ENCODE measurements at places on chromosomes 2 and 18.

DNA sequence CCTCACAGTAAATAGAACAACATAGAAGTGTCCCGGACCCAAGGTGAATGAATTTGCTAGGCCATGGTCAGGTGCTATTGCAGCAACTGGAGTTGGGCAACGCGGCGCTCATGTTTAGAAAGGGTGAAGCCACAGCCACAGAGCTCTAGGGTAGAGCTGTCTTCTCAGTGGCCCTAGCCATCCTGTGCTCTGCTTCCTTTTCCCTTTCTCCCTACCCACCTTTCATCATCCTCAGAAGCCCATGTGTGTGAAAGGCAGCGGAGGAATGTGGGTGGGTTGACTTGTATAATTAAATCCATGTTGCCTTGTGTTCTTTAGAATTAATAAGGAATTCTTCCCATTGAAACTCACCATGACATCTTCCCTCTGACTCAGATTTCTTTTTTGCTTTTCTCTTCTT lies 336.7 kb downstream of the OSR1 start:
- no peak for DNase-seq

DNA sequence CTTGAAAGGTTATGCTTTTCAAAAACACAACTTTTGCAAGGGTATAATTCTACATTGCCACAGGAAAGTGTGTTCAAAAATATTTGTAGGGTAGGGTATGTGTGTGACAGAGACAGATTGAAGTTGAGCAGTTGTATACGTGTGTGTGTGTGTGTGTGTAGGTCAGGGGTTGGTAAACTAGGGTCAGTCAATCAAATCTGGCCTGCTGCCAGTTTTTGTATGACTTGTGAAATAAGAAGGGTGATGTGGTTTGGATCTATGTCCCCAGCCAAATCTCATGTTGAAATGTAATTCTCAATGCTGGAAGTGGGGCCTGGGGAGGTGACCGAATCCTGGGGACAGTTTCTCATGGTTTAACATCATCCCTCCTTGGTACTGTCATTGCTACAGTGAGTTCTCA lies 148.2 kb downstream of the CERS6 start:
- DNase-seq = no peak

DNA sequence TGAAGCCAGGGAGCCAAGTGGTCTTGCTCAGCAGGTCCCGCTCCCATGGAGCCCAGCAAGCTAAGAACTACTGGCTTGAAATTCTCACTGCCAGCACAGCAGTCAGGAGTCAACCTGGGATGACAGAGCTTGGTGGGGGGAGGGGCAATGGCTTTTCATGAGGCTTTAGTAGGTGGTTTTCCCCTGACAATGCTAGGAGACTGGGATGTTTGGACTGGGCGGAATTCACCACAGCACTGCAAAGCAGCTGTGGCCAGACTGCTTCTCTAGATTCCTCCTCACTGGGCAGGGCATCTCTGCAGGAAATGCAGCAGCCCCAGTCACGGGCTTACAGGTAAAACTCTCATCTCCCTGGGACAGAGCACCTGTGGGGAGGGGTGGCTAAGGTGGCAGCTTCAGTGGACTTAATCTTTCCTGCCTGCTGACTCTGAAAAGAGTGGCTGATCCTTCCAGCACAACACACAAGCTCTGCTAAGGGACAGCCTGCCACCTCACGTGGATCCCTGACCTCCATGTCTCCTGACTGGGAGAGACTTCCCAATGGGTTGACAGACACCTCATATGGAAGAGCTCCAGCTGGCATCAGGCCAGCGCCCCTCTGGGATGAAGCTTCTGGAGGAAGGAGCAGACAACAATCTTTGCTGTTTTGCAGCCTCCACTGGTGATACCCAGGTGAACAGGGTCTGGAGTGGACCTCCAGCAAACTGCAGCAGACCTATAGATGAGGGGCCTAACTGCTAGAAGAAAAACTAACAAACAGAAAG lies 349.7 kb upstream of the ST6GAL2 start:
- DNase-seq = no peak

- no peak for DNase-seq
Observed at GRCh38 chr2:112148477-112148876, 10.3 kb downstream of the FBLN7 start.

GRCh38 chr2:13779996-13780395 lies 852.5 kb upstream of the LRATD1 start:
- no peak for DNase-seq

Measured in thoracic aorta (tissue), 2 donors.